Activated CD4-positive, alpha-beta T cell treated with anti-CD3 and anti-CD28 coated beads for 48 hours (primary cell): ENCODE measurements at places on chromosomes 12 and 14.

DNA sequence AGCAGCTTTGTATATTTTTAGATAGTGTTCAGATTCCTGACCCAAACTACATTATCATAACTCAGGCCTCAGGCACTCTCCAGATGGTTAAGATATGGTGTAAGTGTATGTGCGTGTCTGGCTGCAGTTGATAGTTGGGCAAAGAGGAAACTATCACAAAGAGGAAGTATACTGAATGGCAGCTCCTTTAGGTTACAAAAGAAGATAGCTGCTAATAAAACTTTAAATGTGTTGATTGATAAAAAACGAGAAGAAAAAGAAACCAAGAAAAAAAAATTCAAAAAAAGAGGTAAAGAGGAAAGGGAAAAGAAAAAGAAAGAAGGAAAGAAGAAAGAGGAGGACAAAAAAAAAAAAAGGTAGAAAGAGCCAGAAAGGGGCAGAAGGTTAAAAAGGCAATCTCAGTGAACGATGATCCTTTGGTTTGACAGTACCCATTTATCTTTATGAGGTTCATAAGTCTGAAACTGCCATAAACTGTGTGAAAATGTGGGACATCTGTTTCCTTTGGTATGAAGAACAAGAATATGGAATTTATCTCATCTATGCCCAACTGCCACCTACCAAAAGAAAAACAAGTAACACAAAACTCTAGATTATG is 42.2 kb downstream of the TAOK3 start:
- no peak for DNase-seq

DNA sequence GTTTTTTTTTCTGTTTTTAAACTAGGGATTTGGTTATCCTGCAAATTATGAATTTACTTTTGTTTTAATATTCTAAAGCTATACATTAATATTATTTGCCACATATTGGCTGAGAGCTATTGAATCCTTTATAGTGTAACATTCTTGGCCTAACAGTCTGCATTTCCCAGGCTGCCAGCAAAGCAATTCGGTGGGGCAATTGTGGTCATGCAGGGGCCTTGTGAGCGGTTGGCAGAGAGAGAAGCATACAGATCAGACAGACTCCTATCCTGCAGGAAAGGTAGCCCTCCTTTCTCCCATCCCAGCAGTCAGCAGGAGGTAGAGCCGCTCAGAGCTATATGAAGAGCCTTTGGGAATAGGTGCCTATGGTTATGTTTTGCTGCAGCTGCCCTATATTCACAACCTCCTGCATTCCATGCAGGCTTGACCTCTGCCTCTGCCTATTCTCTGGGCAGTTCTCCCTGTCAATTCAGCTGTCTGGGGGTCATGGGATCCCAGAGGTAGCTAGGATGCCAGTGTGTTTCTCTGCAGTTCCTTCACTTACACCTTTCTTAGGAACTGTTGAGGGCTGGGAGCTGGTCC is 144.7 kb downstream of the GPHN start:
- no peak for DNase-seq

DNA sequence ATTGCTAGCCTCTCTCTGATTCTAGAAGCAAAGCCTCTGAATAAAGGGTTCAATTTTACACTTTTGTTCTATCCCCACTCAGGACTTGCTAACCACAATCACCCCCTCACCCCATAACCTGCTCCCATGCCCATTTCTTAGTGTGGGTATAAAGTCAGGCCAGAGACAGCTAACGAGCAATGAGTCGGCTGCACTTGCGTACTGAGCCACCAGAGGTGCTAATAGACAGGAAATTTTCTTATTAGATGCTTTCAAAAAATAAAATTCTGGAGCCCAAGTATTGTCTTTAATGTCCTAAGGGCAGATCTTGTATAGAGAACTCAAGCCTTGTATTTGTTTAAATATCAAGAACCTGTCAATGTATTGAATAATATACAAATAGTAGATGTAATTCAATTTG is 256.9 kb downstream of the SYT1 start:
- DNase-seq, result no peak

DNA sequence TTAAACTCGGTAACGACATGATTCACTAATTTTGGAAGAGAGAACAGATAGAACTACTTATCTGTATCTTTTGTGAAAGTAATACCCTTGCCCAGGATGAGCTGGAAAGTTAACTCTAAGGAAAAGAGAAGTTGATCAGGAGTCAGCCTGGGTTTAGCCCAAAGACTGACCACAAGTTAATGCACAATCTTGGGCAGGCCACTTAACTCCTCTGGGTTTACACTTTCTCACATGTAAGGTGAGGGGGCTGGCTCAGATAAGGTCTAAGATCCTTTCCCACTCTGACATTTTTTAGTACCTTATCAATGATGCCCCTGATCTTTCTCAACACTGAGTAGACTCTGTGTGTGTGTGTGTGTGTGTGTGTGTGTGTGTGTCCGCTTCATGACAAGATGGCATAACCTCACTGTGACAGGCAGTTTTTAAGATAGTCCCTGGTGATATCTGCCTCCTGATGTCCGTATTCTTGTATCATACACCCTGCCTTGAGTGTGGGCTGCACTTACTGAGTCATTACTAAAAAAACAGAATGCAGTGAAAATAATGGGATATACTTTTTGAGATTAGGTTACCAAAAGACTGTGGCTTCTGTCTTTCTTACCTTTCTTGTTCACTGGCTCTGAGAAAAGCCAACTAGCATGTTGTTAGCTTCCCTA is 56.2 kb upstream of the CCDC198 start:
- no peak for DNase-seq

DNA sequence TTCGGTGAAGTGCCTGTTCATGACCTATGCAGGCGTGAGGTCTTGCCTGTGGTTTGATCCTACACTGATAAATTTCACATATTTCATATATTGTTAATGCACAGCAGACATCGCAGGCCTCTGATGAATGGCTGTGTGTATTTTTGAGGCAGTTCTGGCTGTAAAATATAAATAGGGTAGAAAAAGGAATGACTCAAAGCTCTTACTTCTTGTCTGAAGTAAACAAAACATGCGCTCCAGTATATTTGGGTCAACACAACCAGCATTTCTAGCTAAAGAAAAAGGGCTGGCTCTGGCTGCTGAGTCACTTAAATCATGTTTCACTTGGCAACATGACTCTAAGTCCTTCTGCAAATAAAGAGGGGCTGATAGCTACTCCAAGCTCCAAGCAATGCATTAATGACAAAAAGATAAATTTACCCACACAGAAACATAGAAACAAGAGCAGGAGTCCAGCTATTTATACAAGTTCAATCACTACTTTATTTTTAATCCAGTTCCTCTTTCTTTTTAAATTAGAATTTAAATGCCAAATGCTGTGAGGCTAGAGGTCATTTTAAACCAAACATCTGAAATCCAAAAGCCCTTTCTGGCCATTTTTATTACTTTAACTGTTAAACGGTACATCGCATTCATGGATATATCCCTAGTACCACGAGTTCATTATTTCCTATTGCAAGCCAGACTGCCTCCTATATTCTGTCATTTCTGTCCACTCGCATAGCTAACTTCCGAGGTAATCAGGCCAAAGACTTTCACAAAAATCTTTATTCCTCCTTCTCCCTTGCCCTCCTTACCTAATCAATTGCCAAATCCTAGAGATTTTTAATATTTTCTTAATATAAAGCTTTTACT is 54.3 kb upstream of the TMCC3 start:
- no peak for DNase-seq

GRCh38 chr12:94872671-94872970 is 130.9 kb downstream of the NDUFA12 start:
- DNase-seq, result peak; percentile 4

DNA sequence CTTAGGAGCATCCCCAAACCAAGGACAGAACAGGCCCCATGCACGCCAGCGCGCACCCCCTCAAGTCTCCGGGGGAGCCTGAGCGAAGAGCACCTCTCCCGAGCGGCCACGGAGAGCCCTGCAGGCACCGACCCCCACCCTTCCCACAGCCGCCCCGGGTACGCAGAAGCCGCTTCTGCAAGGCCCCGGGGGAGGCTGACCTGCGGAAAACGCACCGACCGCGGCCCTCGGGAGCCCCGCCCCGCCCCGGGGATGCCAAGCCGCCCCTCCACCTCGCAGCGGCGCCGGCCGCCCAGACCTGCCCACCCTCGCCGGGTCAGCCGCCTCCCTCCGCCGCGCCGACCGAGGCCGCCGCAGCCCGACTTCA is 385 bp downstream of the CAPRIN2 start:
- DNase-seq, result no peak

GRCh38 chr12:123744836-123745235 is 17.3 kb upstream of the DNAH10 start:
- DNase-seq, result no peak

GRCh38 chr12:98126637-98127335 is 388.6 kb upstream of the TMPO start:
- no peak for DNase-seq

GRCh38 chr12:80936642-80937390 is 918 bp downstream of the LIN7A start:
- DNase-seq, result peak; percentile 2

DNA sequence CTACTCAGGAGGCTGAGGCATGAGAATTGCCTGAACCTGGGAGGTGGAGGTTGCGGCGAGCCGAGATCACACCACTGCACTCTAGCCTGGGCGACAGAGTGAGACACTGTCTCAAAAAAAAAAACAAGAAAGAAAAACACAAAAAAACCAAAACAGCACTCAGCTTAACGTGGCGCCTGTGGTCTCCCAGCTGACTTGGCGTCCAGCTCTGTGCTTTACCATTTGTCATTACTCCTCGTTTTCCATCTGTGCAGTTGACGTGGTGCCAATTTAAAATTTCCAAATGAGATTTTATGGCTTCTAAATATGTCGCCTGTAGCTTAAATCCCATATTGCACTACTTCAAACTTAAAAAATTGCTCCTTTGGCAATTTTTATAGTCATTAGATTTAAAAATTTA is 2.0 kb downstream of the MGP start:
- no peak for DNase-seq

DNA sequence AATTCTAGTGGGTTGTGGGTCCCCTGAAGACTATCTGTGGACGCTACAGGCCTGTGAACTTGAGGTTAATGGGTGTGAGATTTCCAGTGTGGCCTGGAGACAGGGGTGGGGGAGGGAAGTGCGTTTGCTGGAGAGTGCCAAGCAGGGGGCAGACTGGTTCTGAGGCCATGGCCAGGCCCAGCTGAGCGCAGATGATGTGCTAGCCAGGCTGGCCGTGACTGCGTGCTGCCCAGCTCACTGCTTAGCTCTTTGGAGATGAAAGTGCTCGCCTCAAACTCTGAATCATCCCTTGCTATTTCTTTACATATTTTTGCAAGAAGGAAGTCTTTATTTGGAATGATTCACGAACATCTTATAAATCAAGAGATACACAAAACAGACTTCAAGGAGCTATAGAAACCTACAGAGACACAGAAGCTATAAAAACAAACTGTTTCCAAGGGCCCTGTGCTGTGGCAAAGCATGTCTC is 75.2 kb upstream of the PLEKHG3 start:
- DNase-seq, result no peak

GRCh38 chr12:65823513-65824375 is 539 bp upstream of the HMGA2 start:
- DNase-seq, result peak; percentile 30

GRCh38 chr14:25102788-25103187 is 52.8 kb upstream of the STXBP6 start:
- no peak for DNase-seq

GRCh38 chr12:67377021-67377420 is 107.9 kb downstream of the CAND1 start:
- no peak for DNase-seq

DNA sequence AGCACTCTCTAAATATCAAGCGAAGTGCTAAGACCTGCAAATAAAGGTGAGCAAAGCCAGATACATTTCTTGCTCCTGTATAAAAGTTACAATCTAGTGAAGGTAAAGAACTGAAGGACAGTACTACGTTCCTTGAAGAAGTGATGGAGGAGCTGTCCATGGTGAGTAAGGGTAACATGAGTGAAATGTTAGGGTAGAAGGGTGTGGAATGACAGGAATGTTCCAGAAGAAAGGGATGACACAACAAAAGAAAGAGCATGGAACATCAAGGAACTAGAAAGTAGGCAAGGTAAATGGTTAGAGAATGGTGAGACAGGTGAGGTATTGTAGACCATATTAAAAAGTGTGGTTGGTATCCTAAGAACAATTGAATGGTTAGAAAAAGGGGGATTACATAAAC is 272.4 kb downstream of the ACSS3 start:
- no peak for DNase-seq

DNA sequence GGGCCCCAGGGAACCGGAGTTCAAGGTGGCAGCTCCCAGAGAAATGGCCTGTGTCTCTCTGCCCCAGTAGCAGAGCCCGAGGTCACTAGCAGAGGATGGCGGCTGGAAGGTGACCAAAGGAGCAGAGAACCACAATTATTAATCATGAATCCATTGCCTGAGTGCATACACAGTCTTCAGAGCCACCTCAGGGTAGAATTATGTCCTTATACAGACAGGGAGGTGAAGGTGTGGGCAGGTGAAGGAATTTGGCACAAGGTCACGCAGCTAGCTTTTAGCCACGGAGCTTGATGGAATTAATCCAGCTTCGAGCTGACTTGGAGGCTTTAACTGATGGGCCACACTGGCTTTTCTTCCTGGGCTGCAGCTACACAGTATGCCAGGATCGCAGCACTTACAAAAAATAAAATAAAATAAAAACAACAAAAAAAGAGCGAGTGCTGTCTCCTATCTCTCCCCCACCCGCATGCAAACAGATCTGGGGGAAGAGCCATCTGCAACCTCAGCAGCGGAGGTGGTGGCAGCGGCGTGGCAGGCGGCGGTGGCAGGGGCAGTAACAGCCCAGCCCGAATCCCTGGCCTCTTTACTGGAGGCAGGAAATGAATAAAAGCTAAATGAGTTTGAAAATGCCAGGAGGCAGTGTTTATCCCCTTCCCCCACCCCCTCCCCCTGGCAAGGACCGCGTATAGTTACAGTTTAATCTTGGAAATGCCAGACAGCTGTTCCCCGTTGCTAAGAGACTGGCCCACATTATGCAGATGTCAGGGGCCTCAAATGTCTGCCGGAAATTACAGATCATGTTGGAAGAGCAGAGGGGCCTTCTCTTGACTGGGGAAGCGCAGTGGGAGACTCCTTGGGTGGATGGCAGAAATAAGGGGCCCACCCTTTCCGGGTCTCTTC is 93.5 kb downstream of the LRRC74A start:
- peak; percentile 36 for DNase-seq

DNA sequence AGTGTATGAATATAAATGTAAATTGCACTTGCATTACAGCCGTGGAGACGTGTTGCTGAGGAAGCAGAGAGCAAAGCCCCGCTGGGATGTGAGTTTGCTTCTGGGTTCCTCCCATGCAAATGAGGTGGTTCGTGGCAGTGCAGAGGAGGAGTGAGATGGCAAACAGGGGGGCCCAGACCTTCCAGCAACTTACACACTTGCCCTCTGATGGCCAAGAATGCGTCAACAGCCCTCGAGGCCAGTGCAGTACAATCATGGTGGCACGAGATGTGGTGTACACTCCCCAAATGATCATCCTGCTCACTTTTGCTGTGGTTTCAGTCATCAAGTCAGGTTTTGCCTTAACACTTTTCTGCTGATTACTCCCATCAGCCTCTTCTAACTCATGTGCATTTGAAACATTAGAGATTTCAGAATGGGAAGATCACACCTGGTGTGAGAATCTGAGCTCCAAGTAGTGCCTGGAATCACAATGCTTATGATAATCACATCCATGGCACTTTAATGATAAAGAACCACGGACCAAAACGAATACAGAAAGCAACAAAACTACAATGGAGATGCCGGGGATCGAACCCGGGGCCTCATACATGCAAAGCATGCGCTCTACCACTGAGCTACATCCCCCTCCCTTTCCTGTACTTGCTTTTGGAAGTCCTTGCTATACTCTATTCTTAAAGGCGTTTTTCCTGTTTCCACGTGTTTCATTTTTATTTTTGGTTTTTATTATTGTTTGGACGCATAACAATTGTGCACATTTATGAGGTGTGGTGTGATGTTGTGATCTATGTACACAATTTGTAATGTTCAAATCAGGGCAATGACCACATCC is 7.0 kb upstream of the UBC start:
- DNase-seq, result peak; percentile 89
